Keratinocyte (primary cell): ENCODE measurements at places on chromosomes 3 and 15. TPM values are rescaled to one million over a fixed set of nuclear protein-coding genes. Genes with fewer than 3 reads are reported as not detected.
A peak's percentile ranks its signal among the peaks of the same experiment; 100 is the strongest.

MYZAP gene
- polyA plus RNA-seq, result 1.1 to 1.8 TPM (median 1.3 TPM) in 3 replicates

TTLL13 gene
- polyA plus RNA-seq, result 0.05 to 0.09 TPM (median 0.07 TPM) in 3 replicates

PLSCR5 gene
- polyA plus RNA-seq, result not detected in 3 replicates

DNA sequence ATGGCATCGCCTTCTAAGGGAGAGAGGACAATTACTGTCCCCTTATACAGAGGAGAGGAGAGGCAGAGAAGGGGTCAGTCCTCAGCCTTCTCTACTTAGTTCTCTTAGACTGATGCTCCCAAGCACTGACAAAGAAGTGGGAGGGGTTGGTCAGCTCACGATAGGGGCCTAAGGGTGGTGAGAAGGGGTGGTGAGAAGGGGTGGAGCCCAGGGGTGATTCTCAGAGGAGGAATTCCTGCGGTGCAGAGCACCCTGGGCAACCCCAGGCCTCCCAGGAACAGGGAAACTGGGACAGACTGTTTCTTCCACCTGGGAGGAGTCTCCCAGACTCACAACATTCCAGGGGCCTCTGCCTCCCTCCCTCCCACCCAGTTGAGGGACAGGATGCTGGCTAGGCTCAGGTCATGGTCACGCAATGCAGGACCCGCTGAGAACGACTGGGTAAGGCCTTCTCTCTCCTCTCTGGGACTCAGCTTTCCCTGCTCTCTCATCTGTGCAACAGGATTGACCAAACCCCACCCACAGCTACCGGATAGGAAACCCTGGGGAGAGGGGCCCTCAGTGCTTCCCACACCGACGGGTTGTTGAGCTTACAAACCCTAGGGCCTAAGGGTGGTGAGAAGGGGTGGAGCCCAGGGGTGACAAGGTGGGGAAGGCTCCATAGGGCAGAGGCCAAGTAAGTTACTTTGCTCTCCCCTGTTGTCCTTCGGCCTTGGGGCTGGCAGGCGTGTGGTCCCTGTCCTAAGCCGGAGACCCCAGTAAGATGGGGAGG, 1.5 kb downstream of the TPRA1 start:
- peak; percentile 61 for DNase-seq

UBAP1L gene
- polyA plus RNA-seq, result 0.27 to 0.85 TPM (median 0.55 TPM) in 3 replicates

ITIH1 gene
- polyA plus RNA-seq, result not detected in 3 replicates

DNA sequence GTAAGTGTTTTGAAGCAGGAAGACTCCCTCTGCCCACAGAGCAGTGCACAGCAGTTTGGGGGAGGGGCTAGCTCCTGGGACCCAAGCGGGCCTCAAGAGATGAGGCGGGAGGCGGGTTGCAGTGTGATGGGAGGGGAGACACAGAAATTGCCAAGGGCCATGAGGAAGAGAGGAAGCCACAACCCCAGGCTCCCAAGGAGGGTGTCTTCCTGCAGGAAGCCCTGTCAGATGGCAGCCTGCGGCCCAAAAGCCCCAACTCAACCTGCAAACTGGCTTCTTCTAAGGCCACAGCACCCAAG, 7.3 kb upstream of the ISLR2 start:
- no peak for DNase-seq

- DNase-seq, result no peak
Observed at GRCh38 chr3:71453822-71454511, 129.6 kb downstream of the FOXP1 start.

DNA sequence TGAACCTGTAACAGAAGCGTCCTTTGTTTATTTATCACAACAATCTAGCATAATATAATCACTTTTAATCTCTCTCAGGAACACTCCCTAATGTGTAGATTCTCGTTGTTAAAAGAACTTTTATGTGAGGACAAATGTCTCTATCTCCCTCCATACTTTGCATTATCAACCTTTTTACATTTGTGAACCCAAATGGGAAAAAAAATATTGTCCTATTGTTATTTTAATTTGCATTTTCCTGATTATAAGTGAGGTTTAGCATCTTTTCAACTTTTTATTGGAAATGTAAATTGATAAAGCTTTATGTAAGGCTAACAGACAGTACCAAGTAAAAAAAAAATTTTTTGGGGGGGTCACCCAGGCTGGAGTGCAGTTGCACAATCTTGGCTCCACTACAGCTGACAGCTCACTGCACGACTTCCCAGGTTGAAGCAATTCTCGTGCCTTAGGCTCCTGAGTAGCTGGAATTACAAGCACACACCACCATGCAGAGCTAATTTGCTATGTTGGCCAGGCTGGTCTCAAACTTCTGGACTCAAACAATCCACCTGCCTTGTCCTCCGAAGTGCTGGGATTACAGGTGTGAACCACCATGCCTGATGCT, 33.0 kb upstream of the DENND4A start:
- no peak for DNase-seq

DNA sequence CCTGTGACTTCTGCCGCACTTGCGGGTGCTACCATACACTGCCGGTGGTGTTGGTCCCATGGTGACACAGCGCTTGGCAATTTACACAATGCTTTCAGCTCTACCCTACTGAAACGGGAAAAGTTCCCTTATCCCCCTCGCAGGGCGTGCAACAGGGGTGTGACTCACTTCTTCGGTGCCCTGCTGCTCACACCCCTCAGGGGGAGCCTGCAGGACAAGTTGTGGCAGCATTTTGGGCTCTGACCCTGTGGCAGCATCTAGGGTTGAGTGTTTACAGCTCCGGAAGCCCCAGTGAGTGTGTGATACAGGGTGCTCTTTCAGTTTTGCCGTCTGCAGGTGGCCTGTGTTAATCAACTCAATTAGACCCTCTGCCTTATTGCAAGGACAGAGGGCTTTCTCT, 324.7 kb upstream of the RGMA start:
- DNase-seq, result no peak

- DNase-seq, result no peak
Observed at GRCh38 chr3:126156468-126156867, 23.9 kb downstream of the ALDH1L1 start.

DNA sequence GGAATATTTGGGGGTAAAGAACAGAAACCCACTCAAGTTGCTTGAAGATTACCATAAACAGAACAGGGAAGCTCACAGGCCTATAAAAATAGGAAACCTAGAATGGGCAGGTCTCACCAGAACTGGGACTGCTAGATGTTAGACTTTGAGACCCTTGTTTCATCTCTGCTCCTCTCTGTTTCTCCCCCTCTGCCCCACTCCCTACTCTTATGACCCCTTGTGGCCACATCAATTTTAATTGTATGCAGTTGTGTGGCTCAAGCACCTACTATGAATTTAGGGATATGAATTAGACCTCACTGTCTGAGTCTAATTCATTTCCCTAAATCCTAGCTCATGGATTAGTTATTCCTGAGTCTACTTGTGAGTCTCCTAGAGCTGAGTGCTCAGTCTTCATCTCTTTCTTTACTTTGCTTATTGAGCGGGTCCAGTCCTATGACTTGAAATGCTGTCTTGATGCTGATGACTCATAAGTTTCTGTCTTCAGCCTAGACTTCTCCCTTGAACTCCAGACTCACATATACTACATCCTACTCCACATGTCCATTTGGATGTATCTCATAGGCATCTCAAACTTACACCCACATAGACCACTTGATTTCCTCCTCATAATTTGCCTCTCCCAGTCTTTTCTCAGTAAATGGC, 78.7 kb downstream of the ITPR1 start:
- no peak for DNase-seq

SYNM gene
- 0.04 to 0.10 TPM (median 0.09 TPM) in 3 replicates for polyA plus RNA-seq

SLC2A2 gene
- not detected in 3 replicates for polyA plus RNA-seq

DNA sequence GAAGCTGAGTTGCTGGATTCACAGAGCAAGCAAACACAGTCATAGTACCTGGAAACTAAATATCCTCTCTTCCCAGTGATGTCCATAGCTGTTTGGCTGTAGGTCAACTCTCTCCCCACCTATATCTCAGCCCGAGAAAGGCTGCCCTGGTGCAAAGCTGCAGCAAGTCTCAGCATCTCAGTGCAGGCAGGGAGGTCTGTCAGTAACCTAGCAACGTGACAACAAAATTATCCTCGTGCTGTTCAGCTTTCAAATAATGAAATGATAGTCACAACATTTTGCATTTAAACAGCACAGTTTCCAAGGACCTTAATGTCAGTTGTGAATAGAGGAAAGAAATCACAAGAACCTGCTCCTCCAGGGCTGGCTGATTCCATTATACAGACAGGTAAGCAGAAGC, 83.6 kb downstream of the CHST2 start:
- no peak for DNase-seq

- DNase-seq, result peak; percentile 25
Observed at GRCh38 chr3:45088543-45089358, 57.4 kb downstream of the CDCP1 start.

- no peak for DNase-seq
Observed at GRCh38 chr15:96321639-96322535, 8.6 kb upstream of the NR2F2 start.

- no peak for DNase-seq
Observed at GRCh38 chr3:195703776-195704175, 17.0 kb upstream of the MUC20 start.

DNA sequence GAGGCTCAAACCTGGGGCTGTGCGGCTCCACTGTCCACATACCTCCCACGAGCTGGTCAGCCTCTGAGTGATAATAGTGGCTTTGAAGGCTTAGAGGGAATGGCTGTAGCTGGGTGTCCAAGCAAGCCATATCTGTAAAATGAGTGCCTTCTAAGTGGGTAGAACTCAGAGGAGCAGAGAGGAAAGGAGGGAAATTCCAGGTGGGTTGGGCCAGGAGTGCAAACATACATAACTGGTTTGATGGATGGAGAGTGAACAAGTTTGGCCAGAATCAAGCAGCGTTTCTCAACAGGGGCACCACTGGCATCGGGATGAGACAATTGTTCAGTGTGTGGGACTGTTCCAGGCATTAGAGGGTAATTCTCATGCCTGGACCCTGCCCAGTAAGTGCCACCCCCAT, 91.1 kb downstream of the ASB7 start:
- DNase-seq, result no peak

GRCh38 chr3:14520149-14520548, 20.0 kb downstream of the GRIP2 start:
- DNase-seq, result no peak

GRCh38 chr3:107028626-107029025, 348.6 kb upstream of the CCDC54 start:
- no peak for DNase-seq

DNA sequence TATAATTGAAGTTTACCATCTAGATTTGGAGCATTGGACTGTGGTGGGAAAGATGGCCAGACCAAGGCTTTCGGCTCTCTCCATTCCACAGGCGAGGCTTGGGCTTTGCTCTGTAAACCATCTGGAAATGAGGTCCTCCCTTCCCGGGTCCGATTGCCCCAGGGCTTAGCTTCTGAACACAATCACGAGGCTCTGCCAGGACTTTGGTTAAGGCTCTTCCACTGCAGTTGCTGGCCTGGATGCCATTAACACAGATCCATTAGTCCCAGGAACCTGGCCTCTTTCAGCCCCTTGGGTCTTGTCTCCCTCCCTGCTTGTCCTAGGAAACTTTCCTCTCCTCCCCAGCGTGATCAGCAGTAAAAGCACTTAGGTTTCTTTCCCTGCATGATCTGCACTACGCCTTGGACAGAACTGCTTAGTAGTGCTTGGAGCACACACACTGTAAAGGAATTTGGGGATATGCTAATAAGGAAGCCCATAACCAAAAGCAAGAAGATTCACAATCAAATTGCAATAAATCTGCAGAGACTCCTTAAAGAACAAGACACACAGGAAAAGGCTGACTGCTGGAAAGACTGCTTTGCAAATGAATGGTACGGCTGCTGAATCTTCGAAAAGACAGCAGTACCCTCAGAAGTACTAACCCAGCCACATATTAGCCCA, 154.3 kb downstream of the ECT2 start:
- no peak for DNase-seq

- DNase-seq, result no peak
Observed at GRCh38 chr3:45664578-45664977, 24.6 kb upstream of the SACM1L start.

- no peak for DNase-seq
Observed at GRCh38 chr3:16364323-16364722, 99.3 kb downstream of the OXNAD1 start.
